ENCODE measurements at places on chromosomes 3 and 15.

GRCh38 chr15:101009176-101009575 lies 90.0 kb downstream of the LRRK1 start:
- peaks cover 21% of the 10 kb centered on the region for H3K4me1 ChIP-seq
- H3K36me3 ChIP-seq: no peaks in the 10 kb centered on the region
- no peak overlapping the region for H3K27ac ChIP-seq
- no peak for DNase-seq

DNA sequence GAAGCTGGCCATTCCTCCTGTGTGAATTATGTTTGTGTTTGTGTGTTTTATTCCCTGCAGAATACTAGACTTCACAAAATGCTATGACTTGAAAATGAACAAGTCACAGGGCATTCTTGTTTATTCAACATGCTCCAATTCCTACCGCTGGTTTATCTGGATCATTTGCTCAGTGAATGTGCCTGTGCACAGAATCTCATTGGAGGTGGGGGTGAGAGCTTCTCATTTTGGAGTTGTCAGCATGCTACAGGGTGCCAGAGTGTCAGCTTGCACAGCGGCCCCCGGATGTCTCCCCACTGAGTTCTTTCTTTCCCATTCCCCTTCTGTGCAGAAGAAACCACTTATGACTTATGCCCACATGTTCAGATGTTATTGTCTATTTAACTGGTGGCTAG lies 428.7 kb downstream of the ROBO2 start:
- H3K4me1 ChIP-seq: no peaks in the 10 kb centered on the region
- H3K27me3 ChIP-seq: no peaks in the 10 kb centered on the region
- H3K27ac ChIP-seq: no peak overlapping the region

DNA sequence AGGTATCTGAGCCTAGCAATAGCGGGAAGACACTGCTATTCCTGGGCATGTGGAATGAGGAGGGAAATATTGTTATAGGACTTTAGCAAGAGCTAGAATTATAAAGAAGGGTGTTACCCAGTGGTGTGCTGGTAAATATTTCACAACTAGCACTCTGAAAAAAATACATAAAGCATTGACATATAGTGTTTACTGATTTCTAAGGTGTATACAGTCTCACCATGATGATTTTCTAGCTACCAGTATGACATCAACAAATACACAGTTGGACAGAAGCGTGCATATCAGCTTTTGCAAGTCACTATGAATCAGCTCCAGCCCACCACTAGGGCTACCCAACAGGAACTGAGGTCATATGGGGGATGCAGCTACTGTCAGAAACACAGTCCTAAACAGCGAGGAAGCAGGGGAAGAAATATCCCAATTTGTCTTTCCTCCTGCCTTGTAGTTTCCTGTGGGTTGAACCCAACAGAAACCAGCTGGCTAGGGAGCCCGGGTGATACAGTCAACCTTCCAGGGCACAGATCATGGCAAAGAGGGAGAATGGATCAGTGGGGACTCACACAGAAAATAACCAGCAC lies 39.6 kb downstream of the HGD start:
- no peaks in the 10 kb centered on the region for H3K4me1 ChIP-seq
- H3K27me3 ChIP-seq: no peaks in the 10 kb centered on the region
- H3K36me3 ChIP-seq: no peaks in the 10 kb centered on the region
- no peak overlapping the region for H3K27ac ChIP-seq
- DNase-seq: no peak
- H3K4me3 ChIP-seq: no peak overlapping the region

- H3K4me1 ChIP-seq: no peaks in the 10 kb centered on the region
- H3K36me3 ChIP-seq: no peaks in the 10 kb centered on the region
- no peaks in the 10 kb centered on the region for H3K27me3 ChIP-seq
- no peak overlapping the region for H3K4me3 ChIP-seq
These were observed 27.0 kb downstream of the SUCNR1 start for GRCh38 chr3:151900460-151900859.

- H3K27me3 ChIP-seq: no peaks in the 10 kb centered on the region
- DNase-seq: no peak
- H3K27ac ChIP-seq: no peak overlapping the region
- no peaks in the 10 kb centered on the region for H3K4me1 ChIP-seq
- no peak overlapping the region for H3K4me3 ChIP-seq
- H3K36me3 ChIP-seq: no peaks in the 10 kb centered on the region
These were observed 163.5 kb downstream of the GABRG3 start for GRCh38 chr15:27134481-27134880.
